ENCODE measurements at places on chromosomes 7 and 10.
A peak's percentile ranks its signal among the peaks of the same experiment; 100 is the strongest.

GRCh38 chr7:64993901-64994300 lies 3.1 kb upstream of the ZNF117 start:
- no peak for DNase-seq

DNA sequence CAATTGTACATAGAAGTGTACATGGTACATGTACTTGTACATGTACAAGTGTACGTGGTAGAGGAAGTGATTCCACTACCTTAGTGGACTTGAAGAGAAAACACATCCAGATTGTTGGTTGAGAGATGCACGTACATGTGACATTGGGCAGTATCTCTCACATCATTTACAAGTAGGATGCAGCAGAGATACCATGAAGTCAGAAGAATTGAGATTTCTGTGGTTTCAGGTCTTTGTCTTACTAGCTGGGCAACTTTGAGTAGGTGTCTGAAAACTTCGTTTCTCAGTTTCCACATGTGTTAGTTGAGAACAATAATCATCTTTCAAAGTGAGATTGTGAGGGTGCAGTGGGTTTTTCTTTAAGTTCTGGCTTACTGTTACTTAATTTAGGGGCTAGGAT lies 21.5 kb downstream of the CLDN12 start:
- no peak for DNase-seq

DNA sequence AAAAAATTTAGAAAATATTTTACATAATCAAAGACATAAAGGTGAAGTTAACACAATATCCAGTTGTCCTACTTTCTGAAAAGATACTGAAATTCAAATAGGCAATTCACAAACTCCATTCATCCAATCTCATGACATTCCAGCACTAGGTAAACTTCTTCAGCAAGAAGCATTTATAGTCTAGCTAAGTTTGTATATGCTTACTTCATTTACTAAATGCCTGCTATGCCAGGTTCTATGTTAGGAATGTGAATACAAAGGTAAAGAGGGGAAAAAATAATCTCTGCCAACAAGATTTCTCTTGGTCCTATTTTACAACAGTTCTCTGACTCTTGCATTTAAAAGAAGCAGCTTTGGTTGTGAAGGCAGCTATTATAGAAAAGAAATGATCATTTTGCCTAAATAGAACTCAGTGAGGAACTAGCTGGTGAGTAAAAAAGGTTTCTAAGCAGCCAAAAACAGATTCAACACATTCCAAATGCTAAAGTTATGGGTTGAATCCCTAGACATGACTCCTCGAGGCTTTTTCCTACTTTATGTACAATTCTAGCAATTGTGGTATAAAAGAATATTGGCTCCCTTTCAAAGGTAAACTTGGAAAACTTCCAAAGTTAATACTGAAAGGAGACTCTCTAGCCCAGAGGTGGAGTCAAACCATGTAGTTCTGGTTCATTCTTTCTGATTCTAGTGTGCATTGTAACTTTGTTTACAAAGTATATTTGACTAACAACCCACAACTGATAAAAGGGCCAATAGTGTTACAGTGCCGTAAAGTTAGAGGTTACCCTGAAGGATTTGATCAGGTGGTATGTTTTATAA lies 30.9 kb upstream of the KLHL7 start:
- DNase-seq, result no peak

DNA sequence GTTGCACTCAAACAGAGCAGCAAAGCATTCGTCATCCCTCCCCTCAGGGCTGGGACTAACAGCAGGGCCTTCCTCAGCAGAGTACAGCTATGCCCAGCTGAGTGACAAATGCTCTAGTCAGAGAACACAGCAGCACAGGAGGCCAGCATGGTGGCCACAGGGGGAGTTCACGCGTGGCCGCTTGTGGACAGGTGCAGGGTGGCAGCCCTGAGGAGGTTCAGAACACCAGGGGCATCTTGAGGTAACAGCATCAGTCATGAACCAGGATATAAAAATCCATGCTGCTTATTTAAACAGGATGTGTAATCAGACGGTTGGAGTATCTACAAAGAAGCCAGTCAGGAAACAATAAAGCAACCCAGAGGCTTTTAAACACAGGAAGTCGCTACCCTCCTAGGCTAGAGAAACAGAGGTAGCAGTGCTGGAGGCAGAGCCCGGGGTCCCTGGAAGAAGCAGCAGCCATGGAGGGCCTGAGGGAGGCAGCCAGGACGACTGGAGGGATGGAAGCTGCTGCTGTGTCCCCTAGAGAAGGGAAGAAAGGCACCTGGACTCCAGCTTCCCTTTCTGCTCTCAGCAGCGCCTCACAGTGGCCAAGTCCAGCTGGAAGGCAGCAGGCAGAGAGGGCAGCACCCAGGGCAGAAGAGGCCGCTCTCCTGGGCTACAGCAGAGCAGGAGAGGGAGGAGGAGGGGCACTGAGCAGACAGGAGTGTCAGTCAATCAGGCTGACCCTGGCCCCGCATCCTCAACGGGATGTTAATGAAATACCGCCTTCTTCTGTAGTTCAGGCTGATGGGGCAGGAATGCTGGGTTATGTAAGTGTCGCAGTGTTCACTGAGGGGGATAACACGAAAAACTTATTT lies 70.8 kb upstream of the UCN3 start:
- DNase-seq, result peak; percentile 9

GRCh38 chr10:10854725-10855124 lies 162.9 kb upstream of the CELF2 start:
- DNase-seq, result no peak

DNA sequence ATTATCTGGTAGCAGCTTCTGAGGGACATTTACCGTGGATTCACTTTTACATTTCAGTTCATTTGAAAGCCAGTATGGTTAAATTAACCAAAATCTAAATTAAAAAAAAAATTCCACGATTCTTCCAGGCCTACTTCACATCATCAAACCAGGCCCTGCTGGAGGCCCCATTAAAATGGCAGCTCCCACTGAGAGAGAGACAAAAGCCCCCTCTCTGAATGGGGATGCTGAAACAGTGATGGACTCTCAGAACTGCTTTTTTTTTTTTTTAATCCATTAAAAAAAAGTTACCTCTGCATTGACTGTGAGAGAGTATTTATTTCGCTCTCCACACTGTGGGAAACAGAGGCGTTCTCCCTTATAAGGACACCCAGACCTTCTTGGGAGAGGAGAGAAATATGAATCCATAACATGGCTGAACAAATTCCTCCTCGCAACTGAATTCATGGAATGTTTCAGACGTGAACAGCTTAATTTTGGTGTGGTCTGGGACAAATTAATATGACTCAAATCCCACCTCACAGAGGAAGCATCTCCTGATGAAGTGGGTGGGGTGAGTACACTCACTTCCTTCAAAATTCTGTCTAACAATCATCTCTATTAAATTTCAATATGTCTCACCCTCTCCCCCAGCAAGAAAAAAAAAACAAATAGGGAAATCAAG lies 73.5 kb downstream of the SAMD9 start:
- peak; percentile 54 for DNase-seq

- no peak for DNase-seq
These were observed 1.7 kb upstream of the EGR2 start for GRCh38 chr10:62817766-62818425.

GRCh38 chr7:139192014-139192706 lies 38.9 kb upstream of the UBN2 start:
- DNase-seq, result no peak

GRCh38 chr7:51619880-51620279 lies 303.3 kb upstream of the COBL start:
- DNase-seq, result no peak

DNA sequence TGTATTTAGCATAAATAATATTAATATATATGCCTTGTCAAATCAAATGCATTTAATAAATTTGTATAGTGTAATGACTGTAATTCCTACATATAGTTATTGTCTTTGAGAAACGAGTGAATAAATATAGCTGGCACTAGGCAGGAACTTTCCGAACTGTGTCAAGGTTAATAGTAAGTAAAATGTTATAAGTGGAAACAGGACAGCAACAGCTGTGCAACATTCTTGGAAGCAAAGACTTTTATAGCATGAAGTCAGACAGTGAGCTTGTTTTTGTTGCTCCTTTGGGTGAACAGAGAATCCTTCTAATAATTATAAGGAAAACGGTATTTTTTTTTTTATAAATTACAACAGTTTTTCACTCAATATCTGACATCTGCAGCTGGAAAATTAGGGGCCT lies 14.0 kb upstream of the EXOC6 start:
- no peak for DNase-seq

- DNase-seq, result no peak
These were observed 61.8 kb upstream of the MET start for GRCh38 chr7:116610210-116610609.

DNA sequence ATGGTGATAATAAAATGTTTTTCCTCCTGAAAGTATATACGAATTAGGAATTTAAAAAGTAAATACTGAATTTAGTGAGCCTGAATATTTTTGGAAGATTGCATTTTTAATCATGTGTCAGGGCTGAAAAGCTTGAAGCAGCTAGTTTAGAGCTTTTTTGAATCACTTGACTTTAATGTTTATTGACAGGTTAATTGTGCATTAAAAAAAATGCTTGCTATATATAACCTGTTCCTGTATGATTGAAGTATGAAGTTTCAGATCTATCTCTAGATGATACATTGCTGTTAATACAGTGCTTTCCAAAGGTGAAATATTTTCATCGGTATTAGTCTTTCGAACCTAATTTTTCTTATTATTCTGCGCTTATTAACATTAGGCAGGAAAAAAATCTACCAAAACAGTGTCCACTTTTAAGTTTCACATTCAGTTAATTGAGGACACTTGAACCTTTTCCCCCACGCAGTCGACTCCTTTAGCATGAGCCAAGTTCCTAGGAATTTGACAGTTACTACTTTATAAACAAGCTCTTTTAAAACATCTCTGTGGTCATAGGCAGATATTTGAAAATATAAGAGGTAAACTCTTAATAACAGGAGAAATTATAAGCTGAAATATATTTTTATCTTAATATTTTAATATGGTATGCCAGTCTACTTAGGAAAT lies 187.1 kb downstream of the MLLT10 start:
- no peak for DNase-seq

DNA sequence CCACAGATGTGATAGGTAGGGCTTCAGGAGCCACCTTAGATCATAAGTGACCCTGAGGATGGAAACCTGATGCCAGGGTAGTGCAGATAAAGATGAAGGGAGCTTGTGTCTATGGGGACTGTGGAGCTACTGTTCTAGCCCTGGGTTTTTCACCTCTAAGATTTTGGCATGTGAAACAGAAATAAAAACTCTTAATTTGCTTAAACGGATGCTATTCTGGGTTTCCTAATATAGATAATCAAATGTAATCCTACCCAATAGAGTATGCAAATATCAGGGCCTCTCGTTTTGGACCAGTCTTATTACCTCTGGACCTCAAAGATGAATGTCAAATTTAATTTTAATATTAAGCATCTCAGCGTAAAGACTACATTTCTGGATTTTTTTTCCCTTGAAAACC lies 49.3 kb downstream of the ABCB4 start:
- DNase-seq, result no peak

All from spinal cord (tissue), 10 donors.